ENCODE measurements at places on chromosomes 4 and X.

- DNase-seq: no peak
Observed at GRCh38 chrX:71664889-71665491, 2.4 kb upstream of the LOC101059915 start.

DNA sequence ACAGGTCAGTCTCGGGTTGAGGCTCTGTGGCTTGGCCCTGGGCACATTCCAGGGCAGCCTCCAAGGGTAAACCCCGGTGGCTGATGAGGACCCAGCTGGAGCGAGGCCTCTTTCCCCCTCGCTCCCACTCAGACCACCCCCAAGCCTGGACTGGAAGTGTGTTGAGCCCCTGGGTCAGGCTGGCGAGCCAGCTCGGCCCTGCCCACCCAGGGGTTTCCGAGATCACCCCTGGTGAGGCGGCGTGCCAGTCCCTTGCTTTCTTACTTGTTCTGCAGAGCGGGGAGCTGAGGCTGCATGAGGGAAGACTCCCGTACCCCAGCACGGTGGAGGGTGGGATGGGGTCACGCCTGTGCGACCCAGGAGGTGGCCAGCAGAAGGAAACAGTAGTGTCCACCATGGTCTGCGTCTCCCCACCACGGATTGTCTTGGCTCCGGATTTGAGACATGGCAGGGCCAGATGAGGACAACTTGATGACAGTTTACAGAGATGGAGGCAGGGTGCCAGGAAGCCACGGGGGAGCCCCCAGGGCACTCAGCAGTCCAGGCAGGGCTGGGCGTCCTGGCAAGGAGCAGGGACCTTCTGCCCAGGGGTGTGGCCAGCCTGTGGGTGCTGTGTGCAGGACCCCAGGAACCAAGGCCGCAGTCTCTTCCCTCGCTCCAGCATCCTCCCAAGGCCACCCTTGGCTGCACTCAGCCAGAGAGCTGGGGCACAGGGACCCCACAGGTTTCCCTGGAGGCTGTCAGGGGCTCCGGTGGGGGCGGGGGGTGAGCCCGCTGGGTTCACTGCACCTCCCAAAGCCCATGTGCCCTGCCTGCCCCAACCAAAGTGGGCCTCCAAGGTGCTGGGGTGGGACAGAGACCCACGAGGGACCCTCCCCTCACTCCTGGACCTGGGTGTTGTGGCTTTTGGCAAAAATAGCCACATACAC is 6.6 kb upstream of the FGFRL1 start:
- DNase-seq: no peak

- DNase-seq: no peak
Observed at GRCh38 chrX:82626978-82627377, 881.1 kb upstream of the POU3F4 start.

DNA sequence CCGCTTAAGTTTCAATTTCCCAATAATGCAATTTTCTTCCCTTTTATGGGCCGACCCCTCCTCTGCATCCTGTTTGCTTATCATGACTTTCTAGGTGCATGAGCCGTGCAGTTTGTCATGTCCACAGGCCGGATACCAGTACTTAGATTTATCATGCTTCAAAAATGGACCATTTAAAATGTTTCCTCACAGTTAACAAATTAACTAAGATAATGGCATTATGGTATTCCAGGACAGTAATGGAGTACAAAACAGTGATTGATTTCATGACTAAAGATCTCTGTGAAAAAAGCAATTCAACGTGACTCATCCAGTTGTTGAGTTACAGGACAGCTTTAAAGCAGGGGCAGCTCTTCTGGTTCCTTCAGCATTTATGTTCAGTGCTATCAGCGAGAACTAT is 23.0 kb downstream of the SNX25 start:
- no peak for DNase-seq

DNA sequence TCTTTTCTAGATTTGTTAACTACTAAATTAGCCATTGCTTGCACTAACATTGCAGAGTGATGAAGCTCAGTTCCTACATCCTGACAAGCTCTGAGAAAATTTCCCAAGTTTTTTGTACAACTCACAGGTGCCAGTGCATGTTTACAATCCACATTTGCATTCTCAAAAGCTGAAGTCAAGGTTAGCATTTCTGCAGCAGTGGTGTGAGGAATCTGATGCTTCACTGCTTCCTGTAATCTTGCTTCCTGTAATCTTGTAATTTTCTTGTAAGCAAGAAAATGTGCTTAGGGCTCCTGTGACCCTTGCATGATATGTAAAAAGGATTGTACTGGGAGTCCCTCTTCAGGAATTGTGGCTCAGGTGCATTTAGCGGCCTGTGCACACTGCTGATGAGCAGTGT is 207.4 kb upstream of the CXCL13 start:
- DNase-seq: no peak

DNA sequence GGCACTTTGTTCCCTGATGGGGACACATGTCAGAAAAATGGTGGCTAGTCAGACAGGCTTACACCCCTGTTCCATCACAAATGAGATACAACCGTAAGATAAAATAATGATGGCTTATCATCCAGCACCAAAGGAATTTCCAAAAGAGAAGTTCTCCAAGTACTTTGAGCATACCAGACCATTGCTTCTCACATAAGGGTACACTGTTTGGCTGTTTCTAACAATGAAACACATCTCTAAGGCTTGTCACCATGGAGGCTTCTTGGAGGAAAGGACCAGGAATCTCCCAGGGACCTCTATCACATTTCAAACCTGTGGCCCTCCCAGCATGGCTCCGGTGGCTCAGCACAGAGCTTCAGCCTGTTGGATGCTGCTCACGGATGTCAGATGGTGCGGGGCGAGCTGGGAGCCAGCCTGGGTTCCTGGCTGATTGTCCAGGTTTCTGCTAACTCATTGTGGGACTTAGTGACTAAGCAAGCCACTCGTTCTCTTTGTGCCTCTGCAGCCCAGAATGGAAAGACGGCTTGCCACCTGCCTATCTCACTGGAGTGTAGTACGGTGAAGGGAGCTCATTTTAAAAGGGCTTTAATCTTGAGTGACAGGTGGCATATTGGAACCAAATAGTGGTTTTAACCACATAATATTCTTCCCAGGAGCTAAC is 54.5 kb downstream of the FHDC1 start:
- DNase-seq: no peak

- DNase-seq: no peak
Observed at GRCh38 chrX:138014577-138014976, 448.6 kb downstream of the ZIC3 start.

- no peak for DNase-seq
Observed at GRCh38 chr4:77845400-77845799, 17.2 kb upstream of the MRPL1 start.

DNA sequence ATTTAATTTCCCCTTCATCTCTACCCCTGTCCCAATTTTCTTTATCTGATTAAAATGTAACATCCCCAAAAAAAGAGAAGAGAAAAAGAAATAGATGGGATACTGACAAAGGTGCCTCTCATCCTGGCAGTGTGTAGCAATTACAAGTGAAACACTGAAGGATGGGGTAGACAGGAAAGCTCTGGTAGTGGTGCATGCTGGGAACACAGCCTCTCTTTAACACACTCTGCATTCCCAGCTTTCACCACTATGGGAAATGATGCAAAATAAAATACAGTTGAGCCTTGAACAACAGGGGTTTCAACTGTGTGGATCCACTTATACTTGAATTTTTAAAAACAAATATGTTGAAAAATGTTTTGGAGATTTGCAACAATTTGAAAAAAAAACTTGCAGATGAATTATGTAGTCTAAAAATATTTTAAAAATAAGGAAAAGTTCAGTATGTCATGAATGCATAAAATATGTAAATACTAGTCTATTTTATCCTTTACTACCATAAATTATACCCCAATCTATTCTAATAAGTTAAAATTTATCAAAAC is 239.2 kb upstream of the DDX53 start:
- DNase-seq: no peak

DNA sequence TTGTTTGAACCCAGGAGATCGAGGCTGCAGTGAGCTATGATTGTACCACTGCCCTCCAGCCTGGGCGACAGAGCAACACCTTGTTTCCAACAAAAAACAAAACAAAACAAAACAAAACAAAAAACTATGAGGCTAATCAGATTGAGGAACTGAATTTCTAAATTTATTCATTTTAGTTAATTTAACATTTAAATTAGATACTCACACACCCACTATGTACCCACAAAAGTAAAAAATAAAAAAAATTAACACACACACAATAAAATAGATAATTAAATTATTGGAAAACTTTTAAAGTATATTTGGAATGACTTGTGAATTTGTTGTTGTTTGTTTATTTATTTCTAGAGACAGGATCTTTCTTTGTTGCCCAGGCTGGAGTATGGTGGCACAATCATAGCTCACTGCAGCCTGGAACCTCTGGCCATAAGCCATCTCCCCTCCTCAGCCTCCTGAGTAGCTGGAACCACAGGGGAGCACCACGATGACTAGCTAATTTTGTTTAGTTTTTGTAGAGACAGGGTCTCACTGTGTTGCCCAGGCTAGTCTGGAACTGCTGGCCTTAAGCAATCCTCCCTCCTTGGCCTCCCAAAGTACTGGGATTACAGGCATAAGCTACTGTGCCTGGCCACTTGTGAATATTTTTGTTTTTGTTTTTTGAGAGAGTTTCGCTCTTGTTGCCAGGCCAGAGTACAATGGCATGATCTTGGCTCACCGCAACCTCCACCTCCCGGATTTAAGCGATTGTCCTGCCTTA is 9.8 kb upstream of the ZNF157 start:
- no peak for DNase-seq

- no peak for DNase-seq
Observed at GRCh38 chr4:187070158-187070557, 346.5 kb upstream of the FAT1 start.

GRCh38 chr4:77310931-77311330 is 153.9 kb downstream of the CCNG2 start:
- DNase-seq: no peak

DNA sequence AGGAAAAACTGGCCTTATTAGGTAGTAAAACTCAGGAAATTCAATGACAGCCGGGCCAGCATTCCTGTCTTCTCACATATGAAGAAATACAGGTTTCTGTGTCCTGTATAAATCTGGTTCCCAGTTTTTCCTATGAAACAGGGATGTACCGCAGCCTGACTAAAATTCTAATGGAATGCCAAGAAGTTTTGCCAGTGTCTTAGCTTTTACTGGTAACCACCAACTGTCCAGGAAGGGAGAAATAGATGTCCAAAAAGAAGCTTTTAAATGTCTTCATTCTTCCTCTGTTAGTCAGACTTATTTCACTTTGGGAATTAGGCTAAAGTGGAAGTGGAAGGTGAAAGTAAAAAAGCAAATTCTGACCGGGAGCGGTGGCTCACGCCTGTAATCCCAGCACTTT is 108.0 kb upstream of the TBL1X start:
- DNase-seq: no peak

- no peak for DNase-seq
Observed at GRCh38 chr4:109877400-109877799, 29.5 kb downstream of the LRIT3 start.

GRCh38 chr4:158159054-158159717 is 13.6 kb downstream of the GASK1B start:
- no peak for DNase-seq

GRCh38 chrX:14038375-14039085 is 8.8 kb upstream of the GEMIN8 start:
- DNase-seq: no peak

Measured in HTR-8/SVneo (cell line).